Esophagus mucosa (tissue), 1 donor: ENCODE measurements at places on chromosomes 4 and X.

GRCh38 chr4:16707874-16708273, 190.6 kb downstream of the LDB2 start:
- no peak for ATAC-seq

GRCh38 chr4:1241466-1241935, 7.4 kb downstream of the CTBP1 start:
- ATAC-seq: no peak

- ATAC-seq: no peak
These were observed 227.8 kb downstream of the NAF1 start for GRCh38 chr4:162938738-162939485.

DNA sequence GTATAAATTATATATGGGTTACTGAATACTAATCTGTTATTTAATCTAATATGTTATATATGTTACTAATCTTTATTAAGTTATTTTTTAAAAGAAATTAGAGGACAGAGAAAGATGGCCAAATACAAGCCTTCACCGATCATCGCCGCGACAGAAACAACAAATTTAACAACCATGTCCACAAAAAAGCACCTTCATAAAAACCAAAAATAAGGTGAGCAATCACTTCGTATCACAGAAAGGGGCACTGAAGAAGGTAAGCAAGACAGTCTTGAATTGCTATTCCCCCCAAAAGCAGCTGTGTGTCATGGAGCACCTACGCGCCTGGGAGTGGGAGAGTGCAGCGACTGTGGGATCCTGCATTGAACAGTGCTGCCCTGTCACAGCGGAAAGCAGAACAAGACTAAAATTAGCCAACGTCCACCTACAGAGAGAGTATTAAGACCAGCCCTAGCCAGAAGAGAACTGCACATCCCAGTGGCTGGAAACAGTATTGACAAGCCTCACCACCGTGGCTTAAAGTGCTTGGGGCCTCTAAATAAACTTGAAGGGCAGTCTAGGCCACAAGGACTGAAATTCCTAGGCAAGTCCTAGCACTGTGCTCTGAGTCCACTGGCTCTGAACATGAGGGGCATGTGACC, 38.5 kb downstream of the LRBA start:
- no peak for ATAC-seq

DNA sequence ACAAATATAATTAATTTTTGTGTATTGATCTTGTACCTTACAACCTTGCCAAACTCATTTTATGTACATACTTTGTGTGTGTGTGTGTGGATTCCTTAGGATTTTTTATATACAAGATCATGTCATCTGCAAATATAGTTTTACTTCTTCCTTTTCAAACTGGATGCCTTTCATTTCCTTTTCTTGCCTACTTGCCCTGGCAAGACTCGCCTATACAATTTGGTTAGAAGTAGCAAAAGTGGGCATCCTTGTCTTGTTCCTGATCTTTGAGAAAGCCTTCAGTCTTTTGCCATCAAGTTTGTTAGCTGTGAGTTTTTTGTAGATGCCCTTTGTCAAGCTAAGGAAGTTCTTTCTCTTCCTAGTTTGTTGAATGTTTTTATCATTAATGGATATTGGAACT, 30.5 kb downstream of the RUFY3 start:
- no peak for ATAC-seq

GRCh38 chrX:149871940-149872339, 9.0 kb upstream of the MAGEA8 start:
- peak; percentile 59 for ATAC-seq

- ATAC-seq: no peak
These were observed 19.9 kb upstream of the TXK start for GRCh38 chr4:48153791-48154550.
